Right renal cortex interstitium (tissue), 3 donors: ENCODE measurements at places on chromosomes 6 and 20. TPM values are rescaled to one million over a fixed set of nuclear protein-coding genes. Genes with fewer than 3 reads are reported as not detected.

XKR7 gene
- polyA plus RNA-seq = 0.26 TPM

TNFRSF6B gene
- polyA plus RNA-seq = 1.7 TPM

PDCD2 gene
- polyA plus RNA-seq = 80.5 TPM

RHAG gene
- 1.6 TPM for polyA plus RNA-seq

UNC5CL gene
- polyA plus RNA-seq = 5.2 TPM
